ENCODE measurements at places on chromosomes 5 and 9.

DNA sequence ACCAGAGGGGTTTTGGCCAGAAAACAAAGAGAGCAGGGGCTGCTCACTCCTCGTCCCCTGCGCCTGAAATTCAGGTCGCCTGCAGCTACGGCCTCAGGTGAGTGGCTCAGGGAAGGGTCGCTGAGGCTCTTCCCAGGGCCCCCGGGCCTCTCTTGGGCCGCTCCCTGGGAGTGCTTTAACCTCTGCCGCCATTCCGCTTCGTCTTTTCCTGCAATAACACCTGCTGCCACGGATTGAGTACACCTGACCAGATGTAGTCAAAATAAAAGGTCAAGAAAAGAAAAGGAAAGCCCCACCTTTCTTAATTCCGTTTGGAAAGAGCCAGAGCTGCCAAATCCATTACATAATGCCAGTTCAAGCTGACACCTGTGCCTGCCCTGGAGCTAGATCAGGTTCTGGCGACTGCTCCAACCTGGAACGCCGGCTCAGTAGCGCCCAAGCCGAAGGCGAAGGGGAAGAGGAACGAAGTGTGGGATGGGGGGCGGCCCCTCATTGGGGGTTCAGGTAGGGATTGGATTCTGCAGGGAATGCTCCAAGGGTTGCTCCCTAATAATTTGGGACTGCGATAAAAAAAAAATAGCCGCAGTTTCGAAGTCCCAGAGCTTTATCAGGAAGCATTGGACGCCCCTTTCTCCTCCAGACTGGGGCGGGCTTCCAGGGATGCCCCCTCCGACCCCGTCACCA lies 193.9 kb downstream of the MEF2C start:
- DNase-seq = no peak

DNA sequence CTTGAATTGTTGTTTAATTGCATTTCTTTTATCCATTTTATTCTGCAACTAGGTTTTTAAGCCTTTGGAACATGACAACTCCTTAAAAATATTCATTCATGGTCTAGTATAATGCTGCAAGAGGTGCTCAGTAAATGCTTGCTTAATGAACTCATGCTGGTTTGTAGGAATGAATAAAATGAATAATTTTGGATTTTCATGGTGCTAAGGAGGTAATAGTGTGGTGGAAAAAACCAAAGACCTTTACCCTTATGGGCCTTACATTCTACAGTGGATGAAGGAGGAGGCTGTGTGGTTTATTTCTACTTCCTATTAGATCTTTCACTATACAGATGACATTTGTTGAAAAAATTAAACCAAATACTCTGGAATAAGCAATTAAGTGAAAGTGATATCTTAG lies 43.4 kb downstream of the LRRTM2 start:
- no peak for DNase-seq

DNA sequence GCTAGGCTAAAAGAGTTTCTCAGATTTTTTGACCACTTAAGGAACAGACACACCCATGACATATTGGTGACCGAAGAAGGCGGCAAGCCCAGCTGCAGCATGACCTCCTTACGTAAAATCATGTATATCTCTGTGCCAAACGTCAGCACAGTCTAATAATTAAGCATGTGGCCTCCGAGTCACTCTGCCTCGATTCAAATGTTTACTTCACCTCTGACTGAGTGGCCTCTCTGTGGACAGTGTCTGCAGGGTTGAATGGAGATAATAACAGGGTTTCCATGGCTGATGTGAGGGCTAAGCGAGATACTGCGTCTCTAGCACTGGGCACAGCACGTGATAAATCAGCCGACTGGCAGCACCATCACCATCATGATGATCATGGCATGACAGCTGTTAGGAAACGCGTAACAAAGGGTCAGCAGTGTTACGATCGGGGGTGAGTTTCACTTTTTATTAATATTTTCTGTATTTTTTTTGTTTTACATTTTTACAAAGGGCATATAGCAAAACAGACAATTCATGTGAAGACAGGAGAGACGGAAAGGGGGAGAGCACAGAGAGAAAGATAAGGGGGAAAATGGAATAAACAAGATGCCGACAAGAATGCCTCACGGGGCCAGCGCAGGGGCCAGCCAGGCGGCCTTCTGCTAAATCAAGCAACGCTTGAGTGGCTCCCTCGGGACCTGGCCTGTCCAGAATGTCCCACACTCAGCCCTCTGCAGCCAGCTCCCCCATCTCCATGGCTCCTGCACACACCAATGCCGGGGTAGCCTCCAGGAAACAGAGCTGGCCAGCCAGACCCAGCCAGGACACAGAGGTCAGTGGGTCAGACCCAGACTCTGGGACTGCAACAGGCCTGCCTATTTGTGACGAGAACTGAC lies 60.3 kb downstream of the ADAMTS2 start:
- no peak for DNase-seq

- no peak for DNase-seq
Observed at GRCh38 chr5:165775111-165775510, 2269.7 kb downstream of the MAT2B start.

DNA sequence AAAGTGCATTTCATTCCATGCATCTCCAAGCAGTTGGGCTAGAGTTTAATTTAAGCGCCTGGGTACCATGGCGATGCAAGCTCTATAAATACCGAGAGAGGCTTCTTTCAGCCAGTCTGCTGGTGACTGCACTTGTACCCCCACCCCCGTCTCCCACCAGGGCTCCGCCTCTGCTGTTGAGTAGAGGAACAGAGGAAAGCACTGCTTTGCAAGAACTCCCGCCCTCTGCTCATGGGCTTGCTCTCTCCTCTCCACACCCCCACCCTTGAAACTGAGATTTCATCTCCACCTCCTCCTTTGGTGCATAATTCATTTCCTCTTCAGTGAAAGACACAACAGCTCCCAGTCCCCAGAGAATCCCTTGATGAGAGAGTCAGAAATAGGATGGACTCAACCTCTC lies 5.1 kb upstream of the WWC1 start:
- no peak for DNase-seq

- no peak for DNase-seq
Observed at GRCh38 chr9:107466826-107467225, 22.7 kb downstream of the KLF4 start.

DNA sequence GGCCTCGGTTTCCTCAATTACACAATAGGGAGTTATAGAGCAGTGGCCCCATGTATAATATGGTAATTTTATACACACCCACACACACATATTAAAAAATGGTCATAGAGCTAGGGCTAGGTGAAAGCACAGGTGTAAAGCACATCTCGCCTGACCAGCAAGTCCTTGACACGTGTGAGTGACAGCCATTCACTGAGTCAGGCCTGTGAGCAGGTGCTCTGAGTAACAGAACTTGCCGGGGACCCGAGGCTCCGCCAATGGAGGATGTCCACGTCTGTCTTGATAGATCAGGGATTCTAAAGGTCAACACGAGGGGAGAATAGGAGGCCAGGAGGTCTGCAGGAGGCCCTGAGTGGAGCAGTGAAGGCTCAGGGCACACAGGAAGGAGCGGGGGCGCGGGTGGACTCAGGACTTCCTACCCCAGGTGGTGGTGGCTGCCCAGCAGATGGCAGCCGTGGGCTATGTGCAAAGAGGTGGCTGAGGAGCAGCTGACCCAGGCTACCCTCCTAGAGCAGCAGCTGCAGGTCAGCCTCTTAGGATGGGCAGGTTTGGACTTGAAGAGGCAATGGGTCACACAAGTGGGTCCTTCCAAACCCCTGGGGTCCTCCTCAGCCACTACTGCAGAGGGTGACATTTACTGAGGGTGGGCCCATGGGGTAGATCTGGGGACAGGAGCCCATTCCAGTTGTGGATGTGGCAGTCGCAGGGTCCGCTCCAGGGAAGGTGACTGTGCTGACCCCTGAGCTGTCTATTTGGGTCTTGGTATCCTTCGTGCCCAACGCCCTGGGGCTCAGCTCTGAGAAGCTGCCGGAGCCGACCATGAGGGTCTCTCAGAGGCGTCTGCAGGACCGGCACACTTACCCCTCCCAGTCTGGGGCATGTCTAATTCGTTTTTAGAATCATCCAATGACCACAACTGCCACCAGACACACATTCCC lies 45.9 kb downstream of the PRRT1B start:
- peak; percentile 47 for DNase-seq

GRCh38 chr5:102737161-102737560 lies 17.9 kb upstream of the PAM start:
- DNase-seq = no peak

DNA sequence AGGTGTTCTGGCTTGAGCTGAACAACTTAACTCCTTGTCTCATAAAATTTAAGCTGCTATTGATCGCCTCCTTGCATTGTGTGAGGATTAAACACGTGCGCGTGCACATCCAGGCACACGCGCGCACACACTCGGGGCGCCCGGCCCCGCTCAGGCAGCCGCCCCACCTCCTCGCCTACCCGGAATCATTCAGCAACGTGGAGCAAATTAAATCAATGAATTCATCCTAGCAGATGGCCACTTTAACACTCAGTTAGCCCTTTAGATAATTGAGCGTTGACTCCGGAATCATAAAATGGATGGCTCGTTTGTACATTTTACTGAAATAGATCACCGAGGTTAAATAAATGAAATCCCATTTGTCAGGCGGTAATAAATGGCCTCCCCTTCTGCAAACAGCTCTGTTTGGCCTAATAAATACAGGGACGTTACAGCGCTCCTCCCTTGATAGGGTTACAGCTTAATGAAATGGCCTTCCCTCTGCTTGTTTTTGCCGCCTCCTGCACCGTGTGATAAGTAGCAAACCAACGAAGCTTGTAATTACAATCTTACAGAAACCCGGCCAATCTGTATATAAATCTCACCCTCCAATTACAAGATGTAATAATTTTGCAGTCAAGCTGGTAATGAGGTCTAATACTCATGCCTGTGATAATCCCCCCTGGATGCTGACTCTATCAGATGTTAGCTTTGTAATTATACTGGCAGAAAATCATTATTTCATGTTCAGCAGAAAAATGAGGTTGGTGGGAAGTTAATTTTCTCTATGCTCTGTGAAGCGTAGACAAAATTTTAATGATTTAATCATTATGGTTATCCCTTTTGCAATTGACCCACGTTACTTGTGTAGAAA lies 229.7 kb upstream of the IRX4 start:
- DNase-seq = no peak

- no peak for DNase-seq
Observed at GRCh38 chr5:96008487-96008886, 46.8 kb upstream of the ELL2 start.

- DNase-seq = peak; percentile 97
Observed at GRCh38 chr9:79610791-79611614, 39.2 kb downstream of the TLE4 start.

GRCh38 chr9:905906-906305 lies 64.4 kb downstream of the DMRT1 start:
- DNase-seq = no peak

- DNase-seq = no peak
Observed at GRCh38 chr9:34744295-34745221, 34.6 kb upstream of the CCL21 start.

DNA sequence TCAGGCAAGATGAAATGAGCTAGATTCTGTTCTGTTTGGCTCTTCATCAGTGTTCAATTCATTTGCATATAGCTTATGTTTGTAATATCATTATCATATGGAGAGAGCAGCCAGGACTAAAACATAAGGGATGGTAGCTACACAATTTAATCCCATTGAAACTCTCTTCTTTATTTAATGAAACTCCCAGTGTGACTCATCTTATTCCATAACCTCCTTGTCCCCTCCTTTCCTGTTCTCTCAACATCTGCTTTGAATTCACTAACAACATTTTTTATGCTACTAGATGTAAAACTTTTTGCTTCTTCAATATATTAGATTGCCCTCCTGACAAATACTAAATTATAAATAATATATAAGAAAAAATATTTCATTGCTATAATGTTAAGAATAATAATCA lies 1823.4 kb downstream of the MAT2B start:
- DNase-seq = no peak

DNA sequence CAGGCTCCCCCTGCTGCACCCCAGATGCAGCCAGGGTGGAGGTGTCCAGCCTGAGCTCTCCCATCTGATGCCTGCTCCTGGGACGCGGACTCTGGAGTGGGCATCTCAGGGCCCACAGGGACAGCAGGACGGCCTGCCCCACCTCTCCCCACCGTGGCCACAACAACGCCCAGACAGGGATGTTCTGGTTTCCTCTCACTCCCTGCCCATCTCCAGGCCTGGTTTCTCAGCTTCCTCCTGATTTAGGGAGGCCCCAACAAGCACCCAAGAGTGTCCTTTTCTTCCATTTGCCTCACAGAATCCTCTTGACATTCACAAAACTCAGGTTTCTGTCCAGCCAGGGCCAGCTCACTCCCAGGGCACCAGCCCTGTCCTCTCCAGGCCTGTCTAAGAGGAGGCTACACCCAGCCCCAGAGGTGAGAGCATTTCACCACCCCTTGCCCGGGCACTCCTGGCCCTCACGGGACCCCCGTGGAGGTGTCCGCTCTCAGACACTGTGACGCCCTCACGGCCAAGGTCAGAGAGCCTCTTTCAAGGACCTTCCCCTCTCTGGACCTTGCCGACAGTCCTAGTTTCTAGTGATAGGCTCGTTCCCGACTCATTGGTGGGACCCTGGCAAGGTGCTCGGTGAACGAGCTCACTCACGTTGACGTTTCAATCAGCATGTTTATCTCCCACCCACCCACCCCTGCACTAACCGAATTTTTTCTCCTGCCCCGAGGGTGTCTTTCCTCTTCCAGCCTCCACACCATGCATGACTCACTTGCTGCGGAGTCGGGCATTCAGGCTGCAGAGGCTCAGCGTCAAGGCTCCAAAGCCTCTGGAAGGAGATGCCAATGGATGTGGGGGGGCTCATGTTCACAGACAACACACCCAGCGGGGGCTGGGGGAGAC lies 62.0 kb upstream of the UNC5A start:
- no peak for DNase-seq

- DNase-seq = no peak
Observed at GRCh38 chr5:137341831-137342230, 157.3 kb downstream of the SPOCK1 start.

DNA sequence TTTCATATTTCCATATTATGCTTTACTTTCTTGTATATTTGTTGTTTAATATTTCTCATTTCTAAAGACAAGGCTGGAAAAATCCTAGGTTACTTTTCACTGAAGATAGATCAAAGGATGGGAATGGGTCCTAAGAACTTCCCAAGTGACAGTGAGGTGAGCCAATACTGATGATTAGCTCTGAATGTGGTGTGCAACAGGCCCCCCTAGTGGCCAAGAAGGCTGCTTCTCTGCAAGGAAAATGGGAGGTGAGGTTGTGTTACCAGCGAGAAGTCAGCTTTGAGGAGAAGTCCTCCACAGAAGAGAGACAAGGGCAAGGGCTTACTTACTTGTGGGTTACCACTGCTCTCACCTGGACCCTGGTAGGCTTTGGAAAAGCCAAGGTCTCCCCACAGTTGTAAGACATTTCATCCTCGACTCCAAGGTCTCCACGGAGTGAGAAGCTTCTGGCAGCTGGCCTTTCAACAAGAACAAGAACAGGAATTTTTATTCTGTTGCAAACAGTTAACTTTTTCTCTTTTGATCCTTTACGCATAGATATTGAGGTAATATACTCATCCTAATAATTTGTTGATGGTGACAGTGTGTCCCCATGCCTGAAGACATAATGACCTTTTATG lies 69.9 kb downstream of the MAMDC2 start:
- peak; percentile 48 for DNase-seq

DNA sequence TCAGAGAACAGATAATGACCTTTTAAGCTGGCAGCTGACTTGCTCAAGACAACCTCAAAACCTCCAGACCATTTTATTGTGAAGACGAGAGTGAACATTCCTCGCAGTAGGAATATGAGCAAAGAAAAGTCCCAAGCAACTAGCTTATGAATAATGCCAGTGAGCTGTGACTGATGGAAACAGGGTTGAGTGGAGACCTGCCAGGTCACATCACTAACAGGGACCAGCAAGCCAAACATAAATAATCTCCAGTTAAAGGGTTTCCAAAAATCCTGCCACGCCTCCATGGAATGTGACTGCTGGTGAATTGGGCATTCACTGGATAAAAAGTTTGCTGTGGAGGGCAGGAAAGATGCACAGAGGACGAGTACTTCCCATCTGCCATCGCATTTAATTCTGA lies 185.4 kb downstream of the CRB2 start:
- DNase-seq = no peak

All from astrocyte of the cerebellum (primary cell).